Activated T-cell treated with anti-CD3 and anti-CD28 coated beads, Interleukin-2, amount 50 U/mL, for 72 hours (primary cell): ENCODE measurements at places on chromosomes 13 and 19. TPM values are rescaled to one million over a fixed set of nuclear protein-coding genes. Genes with fewer than 3 reads are reported as not detected.

The MLLT1 gene
- 44.5 TPM for total RNA-seq

The FUT2 gene
- not detected for total RNA-seq

The TNFRSF19 gene
- 0.07 TPM for total RNA-seq

The IZUMO4 gene
- 36.9 TPM for total RNA-seq

The DACH1 gene
- 0.14 TPM for total RNA-seq

The OVOL3 gene
- 0.39 TPM for total RNA-seq

The DIS3 gene
- 45.2 TPM for total RNA-seq

The AXL gene
- total RNA-seq, result 0.44 TPM

The LGALS14 gene
- 4.3 TPM for total RNA-seq

The RFPL4A gene
- not detected for total RNA-seq

The MEDAG gene
- not detected for total RNA-seq

The REEP6 gene
- 1.7 TPM for total RNA-seq

The GDF15 gene
- 0.60 TPM for total RNA-seq

The SIGLEC8 gene
- total RNA-seq, result not detected

The C19orf73 gene
- total RNA-seq, result 2.9 TPM

The SERPINE3 gene
- not detected for total RNA-seq

The TSPAN16 gene
- total RNA-seq, result not detected

The CEACAM3 gene
- not detected for total RNA-seq

The SPRED3 gene
- total RNA-seq, result 4.2 TPM

The FFAR3 gene
- 8.8 TPM for total RNA-seq

The CABP5 gene
- total RNA-seq, result not detected

The HTR2A gene
- not detected for total RNA-seq

The SLC17A7 gene
- 0.74 TPM for total RNA-seq

The DAND5 gene
- 0.32 TPM for total RNA-seq

The ZNF90 gene
- 26.8 TPM for total RNA-seq

The ZNF30 gene
- total RNA-seq, result 8.5 TPM

The LATS2 gene
- total RNA-seq, result 6.8 TPM

The KLK15 gene
- not detected for total RNA-seq

The ADGRE3 gene
- total RNA-seq, result not detected

The HSH2D gene
- 37.2 TPM for total RNA-seq

The PRKCG gene
- total RNA-seq, result not detected

The KIRREL2 gene
- total RNA-seq, result 5.6 TPM

The THSD8 gene
- total RNA-seq, result 27.1 TPM

The CDC42EP5 gene
- not detected for total RNA-seq

The ZNF266 gene
- total RNA-seq, result 33.7 TPM

The NECTIN2 gene
- 2.8 TPM for total RNA-seq

The RFPL4AL1 gene
- total RNA-seq, result not detected

The UGGT2 gene
- 0.14 TPM for total RNA-seq

The GSX1 gene
- total RNA-seq, result not detected

The CD37 gene
- total RNA-seq, result 248 TPM

The RNF113B gene
- total RNA-seq, result not detected

The TEX29 gene
- total RNA-seq, result 1.5 TPM

The CYP2S1 gene
- 0.35 TPM for total RNA-seq

The CATSPERD gene
- not detected for total RNA-seq

The FOXO1 gene
- 56.9 TPM for total RNA-seq

The CPB2 gene
- not detected for total RNA-seq

The TNFSF9 gene
- 6.3 TPM for total RNA-seq

The SYNGR4 gene
- 0.25 TPM for total RNA-seq
